Stimulated activated CD8-positive, alpha-beta memory T cell treated with anti-CD3 and anti-CD28 coated beads, Interleukin-15, amount 100 ng/mL, for 24 hours (primary cell): ENCODE measurements at places on chromosomes 4 and X.

DNA sequence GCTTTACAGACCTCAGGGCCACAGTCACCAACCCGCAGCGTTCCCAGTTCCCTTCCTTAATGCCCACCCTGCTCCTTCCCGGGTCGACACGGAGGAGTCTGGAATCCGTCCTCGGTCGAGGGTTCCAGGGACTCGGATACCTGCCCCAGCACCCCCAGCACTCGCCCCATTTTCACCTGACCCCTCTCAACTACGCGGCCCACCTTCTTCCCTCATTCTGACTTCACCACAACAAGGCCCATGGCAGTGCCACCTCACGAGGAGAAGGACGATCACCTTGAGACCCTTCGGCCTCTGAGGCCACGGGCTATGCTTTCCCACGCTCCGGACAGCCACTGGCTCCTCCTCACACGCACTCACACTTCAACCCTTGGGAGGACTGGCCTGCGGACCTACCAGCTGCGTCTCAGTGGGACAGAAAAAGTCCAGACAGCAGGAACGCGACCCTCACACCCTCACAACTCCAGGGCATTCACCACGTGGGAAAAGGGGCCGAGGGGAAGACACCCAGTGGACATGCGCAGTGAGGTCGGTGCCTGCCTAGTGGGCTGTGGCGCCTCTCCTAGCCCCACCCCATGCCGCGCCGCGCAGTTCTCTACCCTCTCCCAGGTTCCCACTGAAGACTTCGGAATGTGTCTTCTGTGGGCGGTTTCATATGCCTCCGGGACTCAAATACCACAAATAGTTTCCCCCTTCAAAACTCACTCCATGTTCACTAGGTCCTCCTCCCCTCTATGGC lies at the start of gene XAGE3:
Gene XAGE3 (minus strand): TSS at position 474 of the 739 bp plus-strand sequence. CDS start 950 bp downstream, outside the sequence.
- no peak for DNase-seq

DNA sequence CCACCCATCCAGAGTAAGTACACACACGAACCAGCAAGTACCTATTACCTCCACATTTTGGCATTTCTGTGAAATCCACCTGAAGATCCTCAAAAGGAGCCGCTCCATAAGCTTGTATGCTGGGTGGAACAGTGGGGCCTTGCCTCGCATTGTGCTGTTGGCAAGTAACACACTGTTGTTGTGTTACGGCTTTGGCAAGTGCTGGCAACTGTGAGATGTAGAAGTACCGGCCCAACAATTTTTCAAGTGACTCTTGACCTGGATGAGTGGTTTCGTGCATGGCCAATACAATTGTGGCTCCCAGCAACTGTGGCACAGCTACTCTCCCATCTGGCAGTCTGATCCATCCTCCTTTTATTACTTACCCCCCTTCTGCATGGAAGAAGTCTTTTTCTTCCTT lies 128.7 kb downstream of the CCNB3 start:
- DNase-seq, result no peak

DNA sequence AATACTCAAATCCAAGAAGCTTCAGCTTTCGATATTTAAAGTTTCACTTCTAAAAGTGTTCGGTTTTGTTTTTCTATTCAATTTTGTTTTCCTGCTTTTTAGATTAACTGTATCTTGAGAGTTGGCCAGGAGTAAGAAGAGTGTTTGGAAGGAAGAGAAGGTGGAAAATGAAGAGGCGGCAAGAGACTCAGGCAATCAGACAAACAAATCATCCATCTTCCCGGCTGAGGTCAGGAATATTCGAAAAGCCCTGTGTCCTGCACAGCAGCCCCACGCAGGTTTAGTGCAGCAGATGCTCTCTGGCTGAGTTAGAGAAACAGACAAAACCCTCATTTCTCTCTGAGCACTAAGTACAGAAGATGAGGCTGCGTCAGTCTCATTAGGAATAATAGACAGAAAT lies 330.3 kb upstream of the NOCT start:
- no peak for DNase-seq

DNA sequence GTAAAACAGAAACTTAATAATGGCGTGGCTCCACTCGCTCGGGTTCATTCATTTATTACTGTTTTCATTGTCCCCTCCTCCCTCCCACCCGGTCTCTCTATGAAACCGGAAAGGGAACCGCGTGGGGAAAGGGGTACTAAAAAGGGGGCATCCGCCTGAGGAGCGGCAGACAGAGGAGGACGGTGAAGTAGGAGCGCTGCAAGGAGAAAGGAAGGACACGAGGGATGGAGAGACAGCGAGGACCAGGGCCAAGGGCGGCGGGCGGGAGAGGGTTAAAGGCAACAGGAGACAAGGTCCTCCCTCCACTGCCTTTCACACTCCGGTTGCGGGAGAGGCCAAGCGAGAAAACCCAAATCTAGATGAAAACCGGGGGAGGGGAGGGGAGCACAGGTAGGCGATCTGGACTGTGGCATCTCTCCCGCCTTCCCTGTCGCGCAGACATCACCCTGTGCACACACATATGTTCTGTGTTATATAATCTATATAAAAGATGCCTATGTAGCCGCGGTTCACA lies 829 bp downstream of the ELOVL6 start:
- DNase-seq, result peak; percentile 27

DNA sequence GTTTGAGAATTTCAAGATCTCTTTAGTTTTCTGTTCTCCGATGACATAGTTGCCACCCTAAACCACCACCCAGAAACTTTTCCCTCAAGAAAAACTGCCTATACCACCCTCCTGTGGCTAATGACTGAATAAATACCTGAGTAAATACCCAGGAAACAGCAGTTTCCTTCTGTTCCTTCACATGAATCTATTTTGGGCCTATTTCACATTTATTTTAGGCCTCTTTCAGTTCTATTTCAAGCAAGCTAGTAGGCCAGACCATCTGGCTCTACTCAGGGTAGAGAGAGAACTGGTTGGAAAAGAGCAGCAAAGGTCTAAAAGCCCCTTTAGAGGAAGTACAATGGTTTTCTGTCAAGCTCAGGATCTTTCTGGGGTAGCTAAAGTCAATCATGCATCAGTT lies 23.4 kb downstream of the ARHGEF9 start:
- no peak for DNase-seq

DNA sequence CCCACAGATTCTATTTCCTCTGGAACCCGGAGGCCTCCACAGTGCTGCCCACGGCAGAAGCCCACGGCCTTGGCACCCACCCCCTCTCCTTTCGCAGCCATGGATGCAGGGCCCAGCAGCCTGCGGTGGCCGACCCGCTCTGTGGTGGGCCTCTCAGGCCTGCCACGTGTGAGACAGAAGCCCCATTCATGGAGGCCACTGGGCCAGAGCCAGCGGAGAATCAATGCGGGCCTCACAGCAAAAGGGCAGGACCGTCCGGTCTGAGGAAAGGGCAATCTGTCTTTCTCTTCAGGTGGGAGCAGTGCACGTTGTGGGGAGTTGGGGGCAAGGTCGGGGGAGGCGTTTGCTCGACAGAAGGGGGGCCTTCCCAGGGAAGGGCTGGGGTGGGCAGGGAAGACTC lies 8.4 kb upstream of the HAUS7 start:
- DNase-seq, result no peak
